ENCODE measurements at places on chromosomes 12 and 14. TPM values are rescaled to one million over a fixed set of nuclear protein-coding genes. Genes with fewer than 3 reads are reported as not detected.

- DNase-seq: no peak
Measured at GRCh38 chr14:72740966-72741825, 152.7 kb downstream of the DPF3 start.

DNA sequence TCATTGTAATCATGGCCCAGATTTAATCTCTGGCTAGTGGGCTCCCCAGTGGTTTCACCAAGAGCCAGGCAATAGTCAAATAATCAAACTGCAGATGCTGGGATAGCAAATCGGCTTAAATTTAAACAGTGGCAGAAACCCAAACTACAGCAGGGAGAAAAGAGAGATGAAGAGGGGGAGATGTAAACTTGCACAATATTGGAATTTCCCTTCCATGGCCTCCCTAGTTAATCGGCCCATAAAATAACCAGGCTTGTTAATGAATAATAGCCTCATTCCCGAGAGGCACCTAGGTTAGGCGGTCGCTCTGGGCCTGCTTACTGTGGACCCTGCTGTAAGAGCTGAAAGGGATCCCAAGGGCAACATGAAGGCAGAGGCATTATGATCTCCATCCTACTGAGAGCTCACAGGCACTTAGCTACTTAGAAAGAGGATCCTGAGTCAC is 116.2 kb downstream of the NUAK1 start:
- no peak for DNase-seq

GRCh38 chr12:102551186-102551585 is 70.8 kb upstream of the IGF1 start:
- DNase-seq: no peak

DNA sequence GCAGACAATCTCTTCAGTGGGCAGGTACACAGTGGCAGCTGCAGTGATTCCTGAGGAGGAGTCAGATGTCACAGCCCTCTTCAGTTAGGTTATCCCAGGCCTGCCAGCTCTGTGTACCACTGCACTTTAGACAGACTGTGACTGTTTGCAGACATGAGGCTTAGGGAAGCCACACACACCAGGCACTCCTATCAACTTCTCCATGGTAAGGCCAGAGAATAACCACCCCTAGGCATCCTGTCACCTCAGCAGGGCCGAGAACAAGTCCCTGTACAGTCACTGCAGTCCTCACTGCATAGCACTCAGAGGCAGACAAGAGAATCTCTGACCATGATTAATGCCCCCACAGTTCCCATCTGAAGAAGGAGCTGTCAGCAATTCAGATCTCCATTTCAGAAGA is 296.5 kb downstream of the GALC start:
- DNase-seq: no peak

- DNase-seq: no peak
Measured at GRCh38 chr12:58009405-58010195, 68.2 kb downstream of the ATP23 start.

DNA sequence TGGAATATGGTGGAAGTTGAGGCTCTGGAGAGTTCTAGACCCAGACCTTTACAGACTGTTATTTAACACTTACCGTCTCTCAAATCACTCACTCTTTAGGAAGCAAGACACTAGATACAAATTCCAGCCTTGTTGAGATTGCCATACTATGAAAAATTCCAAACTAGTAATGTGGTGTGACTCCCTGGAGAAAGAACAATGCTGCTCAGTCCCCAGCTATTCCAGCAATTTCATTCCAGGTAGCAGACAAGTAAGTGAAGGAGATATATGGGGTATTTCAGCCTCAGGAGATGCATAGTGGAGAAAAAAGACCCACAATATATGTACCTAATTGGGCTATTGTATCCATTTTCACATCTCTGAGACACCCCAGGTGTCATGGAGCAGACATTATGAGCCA is 678.9 kb upstream of the LMO3 start:
- no peak for DNase-seq

- no peak for DNase-seq
Measured at GRCh38 chr12:101536069-101536674, 58.6 kb upstream of the MYBPC1 start.

GRCh38 chr14:64812412-64812811 is 67.3 kb downstream of the SPTB start:
- no peak for DNase-seq

DNA sequence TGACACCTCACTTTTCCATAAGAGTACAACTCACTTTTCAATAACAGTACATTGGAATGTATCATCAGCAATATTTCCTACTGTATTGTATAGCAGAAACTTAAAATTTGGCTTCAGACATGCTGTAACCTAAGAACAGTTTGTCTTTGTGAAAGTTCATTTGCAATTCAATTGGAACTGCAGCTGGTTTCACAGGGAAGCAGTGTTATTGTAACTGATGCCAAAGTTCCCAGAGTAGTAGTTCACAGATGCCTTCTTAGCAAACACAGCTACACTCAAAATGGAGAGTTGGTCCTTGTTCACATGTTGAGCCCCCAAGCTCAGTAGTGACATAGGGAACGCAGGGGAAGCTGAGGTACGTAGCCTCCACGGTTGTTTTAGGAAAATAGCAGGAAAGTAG is 23.3 kb downstream of the PPP1R36 start:
- DNase-seq: no peak

DNA sequence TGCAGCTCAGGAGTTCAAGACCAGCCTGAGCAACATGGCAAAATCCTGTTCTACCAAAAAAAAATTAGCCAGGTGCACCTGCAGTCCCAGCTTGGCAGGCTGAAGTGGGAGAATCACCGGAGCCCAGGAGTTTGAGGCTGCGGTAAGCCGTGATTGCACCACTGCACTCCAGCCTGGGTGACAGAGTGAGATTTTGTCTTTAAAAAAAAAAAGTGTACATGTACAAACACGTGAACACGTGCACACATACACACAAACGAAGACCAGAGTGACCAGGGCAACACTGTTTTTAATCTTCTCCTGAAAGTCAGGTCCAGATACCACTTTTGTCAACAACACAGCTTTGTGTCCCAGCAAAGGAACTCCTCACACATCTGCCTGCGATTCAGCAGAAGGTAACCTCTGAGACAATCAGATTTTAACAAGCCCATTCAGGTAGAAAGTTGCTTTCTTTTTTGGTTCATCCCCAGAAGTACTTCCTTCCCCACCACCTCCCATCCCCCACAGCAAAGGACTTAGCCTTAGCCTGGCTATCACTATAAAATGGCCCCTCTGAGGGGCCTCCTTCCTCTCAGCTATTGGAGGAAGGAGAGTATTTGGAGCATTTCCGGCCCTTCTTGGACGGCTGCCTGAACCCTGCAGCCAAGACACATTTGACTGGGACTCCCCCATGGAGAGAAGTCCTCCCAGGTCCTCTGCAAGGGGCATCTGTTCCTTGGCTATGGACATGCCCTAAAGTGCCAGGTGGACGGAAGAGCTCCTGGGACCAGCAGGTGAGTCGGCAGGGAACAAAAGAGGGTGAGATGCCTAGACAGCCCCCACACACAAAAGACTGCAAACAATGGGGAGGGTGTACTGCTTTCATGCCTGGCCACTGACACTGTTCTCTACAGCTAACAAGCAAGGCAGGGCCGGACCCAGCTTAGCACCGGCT is 9.8 kb downstream of the CTDSP2 start:
- DNase-seq: peak; percentile 53

DNA sequence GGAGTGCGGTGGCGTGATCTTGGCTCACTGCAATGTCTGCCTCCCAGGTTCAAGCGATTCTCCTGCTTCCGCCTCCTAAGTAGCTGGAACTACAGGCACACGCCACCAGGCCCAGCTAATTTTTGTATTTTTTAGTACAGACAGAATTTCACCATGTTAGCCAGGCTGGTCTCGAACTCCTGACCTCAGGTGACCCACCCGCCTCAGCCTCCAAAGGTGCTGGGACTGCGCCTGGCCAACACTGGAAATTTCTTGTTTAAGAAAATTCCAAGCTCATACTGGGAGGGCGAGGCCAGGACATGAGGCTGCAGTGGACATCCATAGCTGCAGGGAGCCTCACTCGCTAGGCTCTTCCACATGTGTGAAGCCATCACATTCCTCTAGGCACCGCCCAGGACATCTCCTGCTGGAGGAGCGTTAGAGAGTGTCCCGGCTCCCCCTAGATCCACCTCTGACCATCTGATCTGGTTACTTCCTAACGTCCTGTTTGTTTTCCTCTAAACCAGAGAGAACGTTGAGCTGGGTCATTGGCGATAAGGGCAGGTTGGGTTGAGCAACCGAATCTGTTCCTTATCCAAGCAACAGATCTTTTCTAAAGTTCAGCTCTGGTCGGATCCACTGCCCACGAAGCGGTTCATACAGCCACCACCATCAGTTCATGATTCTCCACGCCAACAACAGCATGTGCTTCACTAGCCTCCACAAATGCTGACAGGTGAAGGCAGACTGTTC is 108.2 kb upstream of the MED13L start:
- DNase-seq: no peak

GRCh38 chr12:121724925-121725324 is 12.4 kb downstream of the TMEM120B start:
- no peak for DNase-seq

DNA sequence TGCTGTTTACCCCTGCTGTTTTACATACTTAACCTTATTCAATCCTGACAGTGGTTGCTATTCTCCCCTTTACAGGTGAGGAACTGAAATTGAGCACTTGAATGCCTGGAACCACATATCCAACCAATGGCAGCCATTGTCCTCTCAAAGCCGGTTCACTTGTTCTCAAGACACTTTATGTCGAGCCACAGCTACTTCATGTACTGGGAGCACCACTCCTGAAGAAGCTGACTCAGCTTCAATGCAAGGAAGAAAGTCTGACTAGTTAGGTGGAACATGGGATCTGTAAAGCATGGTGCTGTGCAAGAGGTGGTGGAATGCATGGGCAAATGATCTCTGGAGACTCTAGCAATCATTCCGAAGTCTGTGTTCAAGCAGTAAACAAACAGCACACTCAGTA is 113.9 kb upstream of the CPM start:
- no peak for DNase-seq

GRCh38 chr14:54493293-54493692 is 4.5 kb upstream of the GMFB start:
- DNase-seq: no peak

GRCh38 chr14:31993521-31993951 is 83.6 kb upstream of the ARHGAP5 start:
- DNase-seq: no peak

DNA sequence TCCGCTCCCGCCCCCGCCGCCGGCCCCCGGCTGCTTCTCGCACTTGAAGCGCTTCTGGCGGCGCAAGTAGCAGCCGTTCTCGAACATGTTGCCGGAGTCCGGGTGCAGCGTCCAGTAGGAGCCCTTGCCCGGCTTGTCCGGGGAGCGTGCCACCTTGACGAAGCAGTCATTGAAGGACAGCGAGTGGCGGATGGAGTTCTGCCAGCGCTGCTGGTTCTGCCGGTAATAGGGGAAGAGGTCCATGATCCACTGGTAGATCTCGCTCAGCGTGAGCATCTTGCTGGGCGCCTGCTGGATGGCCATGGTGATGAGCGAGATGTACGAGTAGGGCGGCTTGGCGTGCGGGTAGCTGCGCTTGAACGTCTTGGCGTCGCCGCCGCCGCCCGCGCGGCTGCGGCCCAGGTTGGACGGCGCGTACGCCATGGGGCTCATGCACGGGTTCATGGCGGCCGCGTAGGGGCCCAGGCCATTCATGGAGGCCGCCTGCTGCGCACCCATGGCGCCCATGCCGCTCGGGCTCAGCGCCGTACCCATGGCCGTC is 3.0 kb downstream of the FOXA1 start:
- no peak for DNase-seq

DNA sequence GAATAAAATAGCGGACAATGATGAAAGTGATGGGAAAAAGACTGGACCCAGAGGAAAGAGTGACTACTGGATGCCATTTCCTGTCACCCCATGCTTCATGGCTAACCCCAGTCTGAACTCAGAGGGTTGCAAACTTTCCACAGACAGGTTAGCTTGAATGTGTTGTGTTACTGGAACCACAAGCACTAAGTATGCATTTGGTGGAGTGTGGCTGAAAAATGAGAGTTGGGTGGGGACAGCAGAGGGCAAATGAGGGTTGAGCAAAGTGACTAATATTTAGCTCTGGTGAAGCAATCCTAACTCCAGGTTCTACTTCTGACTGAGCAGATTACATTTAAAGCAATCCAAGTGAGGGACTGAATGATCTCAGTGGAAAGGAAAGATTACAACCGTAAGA is 1.6 kb downstream of the SLC16A7 start:
- no peak for DNase-seq

GRCh38 chr14:84254290-84254689 is 1275.7 kb upstream of the FLRT2 start:
- DNase-seq: no peak

GRCh38 chr12:115245020-115245419 is 561.0 kb upstream of the TBX3 start:
- DNase-seq: no peak

DNA sequence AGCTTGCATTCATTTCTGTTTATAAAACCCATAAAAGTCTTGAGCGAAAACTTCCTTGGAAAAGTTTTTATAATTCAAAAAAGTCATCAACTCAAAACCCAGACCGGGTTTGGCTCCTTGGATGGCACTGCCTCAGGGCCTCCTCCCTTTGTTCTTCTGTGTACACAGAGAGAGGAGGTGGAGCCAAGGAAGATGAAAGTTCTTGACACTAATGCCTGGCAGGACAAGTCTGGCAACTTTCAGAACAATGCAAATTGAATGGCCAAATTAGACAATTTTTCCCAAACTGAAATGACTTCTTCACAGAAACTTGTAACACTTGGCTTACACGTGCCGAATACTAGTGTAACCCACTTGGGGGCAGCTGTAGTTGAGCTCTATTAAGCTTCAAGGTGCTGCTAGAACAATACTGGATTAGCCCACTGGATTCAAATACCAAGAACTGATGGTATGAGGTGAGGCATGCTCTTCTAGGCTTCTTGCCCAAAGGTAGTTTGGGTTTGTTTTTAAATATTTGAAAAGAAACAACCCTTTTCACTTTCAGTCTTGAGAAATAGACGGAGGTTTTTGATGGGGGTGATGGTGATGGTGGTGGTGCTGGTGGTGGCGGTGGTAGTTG is 86.6 kb upstream of the FRMD6 start:
- DNase-seq: peak; percentile 81

DNA sequence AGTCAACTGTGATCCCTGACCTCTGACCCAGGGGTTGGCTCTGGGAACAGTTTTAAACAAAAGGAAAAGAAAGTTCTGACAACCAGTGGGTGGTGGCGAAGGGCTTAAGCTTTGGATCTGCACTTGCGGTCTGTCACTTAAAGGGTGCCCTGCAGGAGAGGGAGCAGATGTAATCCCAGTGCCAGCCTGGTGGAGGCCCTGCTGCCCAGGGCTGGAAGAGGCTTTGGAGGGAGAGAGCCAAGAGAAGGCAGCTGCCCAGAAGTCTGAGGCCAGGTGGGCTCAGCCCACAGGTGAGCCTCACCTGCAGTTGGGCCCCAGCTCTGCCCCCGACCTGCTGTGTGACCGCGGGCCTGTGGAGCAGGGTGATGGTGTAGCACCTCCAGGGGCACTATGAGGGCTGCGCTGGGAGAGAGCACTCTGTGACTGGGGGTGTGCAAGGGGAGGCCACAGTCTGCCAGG is 19.1 kb downstream of the SH2B3 start:
- no peak for DNase-seq

GUCY2C gene
- total RNA-seq: not detected

C12orf56 gene
- total RNA-seq: not detected

CIROP gene
- total RNA-seq: not detected

TAC3 gene
- total RNA-seq: not detected

GLT1D1 gene
- total RNA-seq: 0.16 TPM

AQP6 gene
- not detected for total RNA-seq

NFATC4 gene
- 67.2 TPM for total RNA-seq

CEP128 gene
- 11.0 TPM for total RNA-seq

FOXN4 gene
- total RNA-seq: not detected

ESRRB gene
- total RNA-seq: not detected

LRTM2 gene
- total RNA-seq: not detected

APOF gene
- not detected for total RNA-seq

MGST1 gene
- 301 TPM for total RNA-seq

ITPK1 gene
- 27.8 TPM for total RNA-seq

HCAR2 gene
- 5.7 TPM for total RNA-seq

RPL10L gene
- not detected for total RNA-seq

All from breast epithelium (tissue), 4 donors.